Thyroid gland (tissue), 4 donors: ENCODE measurements at places on chromosomes 5 and 9. TPM values are rescaled to one million over a fixed set of nuclear protein-coding genes. Genes with fewer than 3 reads are reported as not detected.

- no peak for DNase-seq
Measured at GRCh38 chr5:54324651-54325271, 14.4 kb upstream of the ARL15 start.

DNA sequence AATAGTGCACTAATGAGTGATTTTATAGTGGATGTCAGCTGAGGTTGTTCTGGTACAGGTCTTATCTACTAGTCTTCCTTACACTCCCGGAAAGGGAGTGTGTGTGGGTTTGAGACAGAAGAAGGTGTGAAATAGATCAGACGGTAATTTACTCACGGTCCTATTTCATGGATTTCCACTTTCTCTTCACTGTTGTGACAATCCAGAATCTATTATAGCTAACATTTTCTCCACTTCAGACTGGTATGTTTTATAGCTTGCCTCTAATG lies 7.0 kb upstream of the C9 start:
- DNase-seq = no peak

HMMR gene
- total RNA-seq = 0.56 TPM

- no peak for DNase-seq
Measured at GRCh38 chr5:147564124-147564486, 54.2 kb upstream of the DPYSL3 start.

DNA sequence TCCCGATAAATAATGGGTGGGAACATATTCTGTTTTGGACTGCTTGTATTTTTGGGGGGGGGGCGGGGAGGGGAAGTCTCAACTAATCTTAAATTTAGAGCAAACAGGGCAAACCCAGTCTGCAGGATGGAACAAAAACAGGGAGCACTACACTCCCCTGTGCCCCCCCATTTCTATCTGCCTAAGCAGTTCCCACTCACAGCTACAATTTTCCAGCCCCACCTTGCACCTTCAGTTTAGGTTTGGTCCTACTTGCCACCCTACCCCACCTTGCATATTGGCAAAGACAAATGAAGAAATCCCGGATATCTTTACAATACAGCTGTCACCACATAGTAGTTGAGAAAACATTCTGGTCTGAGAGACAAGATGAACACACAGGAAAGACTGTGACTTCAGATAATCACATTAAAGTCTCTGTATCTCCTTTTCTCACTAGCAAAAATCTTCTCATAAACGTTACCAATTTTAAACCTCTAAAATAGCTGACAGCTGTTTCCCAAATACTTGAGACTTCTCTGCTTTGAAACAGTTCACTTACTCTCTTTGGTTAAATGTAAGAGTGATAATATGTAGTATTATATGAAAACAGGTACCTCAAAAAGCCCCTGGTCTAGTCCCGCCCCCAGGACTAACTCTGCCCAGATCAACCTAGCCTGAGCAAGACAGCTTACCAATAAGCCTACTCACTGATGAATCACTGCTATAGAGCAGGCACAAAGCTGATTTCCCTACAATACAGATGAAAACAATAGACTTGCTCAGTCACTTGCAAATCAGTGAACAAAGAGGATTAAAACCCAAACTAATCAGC lies 5.2 kb upstream of the RAPGEF6 start:
- no peak for DNase-seq

- DNase-seq = no peak
Measured at GRCh38 chr9:35940458-35941407, 17.2 kb downstream of the OR2S2 start.

SH3GL2 gene
- total RNA-seq = not detected

DNA sequence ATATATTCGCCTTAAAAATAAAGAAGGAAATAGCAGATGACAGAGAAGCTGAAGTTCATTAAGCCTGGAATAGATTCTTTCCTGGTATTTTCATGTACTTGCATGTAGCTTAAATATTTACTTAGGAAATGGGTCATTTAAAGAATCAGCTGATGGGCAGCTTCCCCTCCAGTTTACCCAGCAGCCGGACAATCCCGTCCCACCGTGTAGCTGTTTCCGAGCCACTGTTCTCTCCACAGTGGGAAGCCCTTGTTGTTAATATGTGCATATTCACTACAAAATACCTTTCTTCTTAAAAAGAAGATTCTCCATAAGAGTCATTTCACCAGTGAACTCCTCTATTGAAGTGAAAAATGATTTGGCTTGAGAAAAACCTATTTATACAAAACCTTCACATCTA lies 187.0 kb downstream of the FANCC start:
- DNase-seq = no peak

DRD1 gene
- not detected for total RNA-seq

DNA sequence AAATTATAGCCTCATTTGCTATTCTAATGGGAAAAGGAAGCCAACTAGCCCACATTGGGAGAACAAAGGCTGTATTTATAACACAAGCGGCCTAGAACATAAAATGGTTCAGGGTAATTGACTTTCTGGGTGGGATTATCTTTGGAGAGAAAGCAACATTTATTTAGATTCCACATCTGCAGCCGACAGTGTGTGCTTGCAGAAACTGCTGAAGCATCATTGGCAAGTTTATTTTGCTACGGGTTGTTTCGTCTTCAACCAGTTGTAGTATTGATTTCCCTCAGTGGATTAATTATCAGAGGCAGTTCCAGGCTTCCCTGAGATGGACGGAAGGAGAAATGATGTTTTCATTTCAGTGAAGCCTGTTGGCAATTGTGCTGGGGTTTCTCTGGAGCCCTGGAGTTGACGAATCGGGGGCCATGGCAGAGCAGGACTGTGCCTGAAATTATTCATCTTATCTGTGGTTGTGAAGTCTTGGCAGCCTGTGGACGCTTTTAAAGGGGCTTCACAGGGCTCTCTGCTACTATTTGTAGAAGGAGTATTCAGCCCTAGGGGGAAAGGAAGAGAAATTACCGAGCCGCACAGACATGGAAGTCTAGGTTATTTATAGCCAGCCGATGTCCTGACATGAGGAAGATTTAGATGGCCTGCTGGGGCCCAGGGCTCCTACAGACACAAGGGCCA lies 290.6 kb upstream of the IRX4 start:
- DNase-seq = no peak

SMIM33 gene
- total RNA-seq = not detected

PCDHGA7 gene
- total RNA-seq = 8.7 TPM

KCNMB1 gene
- total RNA-seq = 0.29 TPM

DNA sequence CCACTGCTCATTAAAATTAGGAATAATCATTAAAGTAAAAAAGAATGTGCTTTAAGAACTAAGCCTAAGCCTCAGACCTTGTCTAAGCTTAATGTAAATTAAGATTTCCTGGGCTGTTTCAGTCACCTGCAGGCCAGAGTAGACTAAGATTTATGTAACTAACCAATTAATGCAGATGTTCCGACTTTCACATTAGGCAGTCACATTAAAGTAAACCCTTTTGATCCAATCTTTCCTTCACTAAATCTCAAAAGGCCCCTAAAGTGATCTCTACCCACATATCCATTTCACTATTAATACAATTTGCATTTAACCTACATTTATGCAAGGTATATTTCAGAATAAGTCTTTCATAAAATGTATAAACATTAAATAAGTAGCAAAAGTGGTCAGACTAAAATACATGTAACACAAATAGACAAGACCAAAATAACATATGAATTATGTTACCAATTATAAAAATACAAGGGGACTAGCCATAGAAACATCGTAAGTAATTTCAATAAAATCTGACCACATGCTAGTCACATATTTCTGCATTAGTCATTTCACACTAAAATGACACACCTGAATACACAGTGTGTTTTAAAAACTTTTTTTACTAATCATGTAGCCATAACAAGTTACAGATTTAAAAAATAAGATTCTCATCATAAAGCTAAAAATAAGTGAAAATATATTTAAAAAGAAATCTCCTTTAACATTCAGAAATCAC lies 7.7 kb downstream of the NR3C1 start:
- DNase-seq = no peak

CHSY3 gene
- 1.7 TPM for total RNA-seq

DNA sequence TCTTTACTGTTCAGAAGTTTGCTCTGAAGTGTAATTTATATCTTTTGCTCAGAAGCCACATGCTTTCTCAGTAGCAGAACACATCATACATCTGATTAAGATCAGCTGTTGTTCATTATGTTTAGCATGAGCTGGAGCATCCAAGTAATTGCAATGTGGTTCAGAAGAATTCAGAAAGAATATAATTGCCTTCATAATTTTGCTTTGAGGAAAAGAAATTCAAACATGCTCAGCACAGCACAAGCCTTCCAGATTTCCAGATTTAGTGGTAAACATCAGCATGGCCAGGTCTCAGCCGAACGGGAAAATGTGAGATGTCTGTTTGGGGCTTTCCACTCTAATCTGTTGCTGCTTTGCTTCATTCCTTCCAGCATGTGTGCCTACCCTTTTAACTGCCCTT lies 65.9 kb downstream of the ITGA1 start:
- DNase-seq = no peak

IFNA2 gene
- total RNA-seq = not detected

GRCh38 chr5:34030048-34030447 lies 13.0 kb downstream of the C1QTNF3 start:
- DNase-seq = no peak

DNA sequence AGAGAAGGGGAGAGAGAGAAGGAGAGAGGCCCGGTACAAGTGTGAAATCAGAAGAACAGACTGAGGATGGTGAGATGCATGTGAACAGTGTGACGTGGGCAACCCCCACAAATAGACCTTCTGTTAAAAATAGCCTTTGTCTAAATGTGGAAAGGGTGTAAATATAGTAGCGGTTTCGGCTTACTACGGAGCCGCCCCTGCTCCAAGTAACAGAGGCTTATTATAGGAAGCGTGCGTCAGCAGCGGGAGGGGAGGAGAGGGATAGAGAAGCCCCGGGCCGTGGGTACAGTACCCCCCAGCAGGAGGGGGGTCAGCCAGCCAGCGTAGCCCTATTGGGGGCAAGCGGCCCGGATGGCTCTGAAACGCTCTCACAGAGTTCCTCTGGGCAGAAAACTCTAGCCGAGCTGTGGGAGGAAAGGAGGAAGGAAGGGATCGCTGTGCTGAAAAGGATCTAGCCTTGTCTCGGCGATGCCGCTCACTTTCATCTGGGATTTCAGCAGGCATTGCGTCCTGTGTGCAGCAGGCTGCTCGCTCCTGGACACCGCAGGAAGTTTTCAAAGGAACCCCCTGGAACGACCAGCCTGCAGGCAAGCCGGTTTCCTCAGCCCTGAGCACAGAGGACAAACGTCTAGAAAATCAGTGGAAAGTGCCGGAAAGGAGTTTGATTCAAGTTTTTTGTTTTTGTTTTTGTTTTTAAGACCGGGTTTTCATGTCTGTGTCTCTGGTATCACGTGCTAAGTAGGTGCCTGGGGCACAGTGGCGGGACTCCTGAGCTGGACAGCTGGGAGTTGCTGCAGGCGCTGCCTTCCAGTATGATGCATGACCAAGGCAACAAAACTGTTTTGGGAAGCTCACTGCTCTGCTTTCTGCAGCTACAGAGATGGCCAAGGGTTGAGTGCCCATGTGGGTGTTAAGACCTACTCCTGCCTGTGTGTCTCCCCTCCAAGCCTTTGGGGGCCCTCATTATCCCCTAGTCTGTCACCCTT lies 146.6 kb downstream of the SEC61B start:
- no peak for DNase-seq

PTGR1 gene
- total RNA-seq = 50.7 TPM

- no peak for DNase-seq
Measured at GRCh38 chr5:149792540-149793255, 62.6 kb downstream of the PPARGC1B start.

BTNL3 gene
- total RNA-seq = not detected

DNA sequence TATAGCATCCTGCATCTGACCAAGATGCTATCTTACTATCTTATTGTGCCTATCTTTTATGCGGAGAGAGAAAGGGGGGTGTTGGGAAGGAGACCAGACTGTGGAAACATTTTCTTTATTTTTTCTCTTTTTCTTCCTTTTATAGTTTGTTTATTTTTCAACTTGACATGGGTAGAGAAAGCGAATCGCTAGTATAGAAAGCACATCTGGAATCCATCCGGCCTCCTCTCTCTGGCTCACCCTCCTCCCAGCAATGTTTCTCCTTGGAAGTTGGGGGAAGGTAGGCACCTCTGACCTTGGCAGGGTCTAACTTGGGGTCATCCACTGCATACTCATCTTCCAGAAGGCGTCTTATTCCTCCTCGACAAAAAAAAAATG lies 3.9 kb downstream of the S1PR3 start:
- no peak for DNase-seq

DNA sequence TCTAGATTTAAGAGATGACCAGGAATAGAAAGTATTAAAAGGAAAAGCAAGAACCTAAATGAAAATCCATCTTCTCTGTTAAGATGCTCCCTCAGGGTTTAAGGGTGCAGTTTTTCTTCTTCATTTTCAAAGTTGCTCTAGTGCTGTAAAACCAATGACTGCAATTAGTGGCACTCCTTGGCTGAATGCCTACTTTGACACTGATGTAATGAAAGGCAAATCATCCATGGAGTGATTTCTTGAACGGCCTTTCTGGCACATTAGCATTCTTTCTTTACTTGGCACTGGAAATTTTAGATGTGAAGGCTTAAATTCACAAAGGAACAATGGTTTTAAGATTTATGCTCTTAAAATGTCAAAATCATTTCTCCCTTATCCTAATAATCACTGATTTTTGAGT lies 19.3 kb upstream of the ISCA1 start:
- DNase-seq = no peak

DNA sequence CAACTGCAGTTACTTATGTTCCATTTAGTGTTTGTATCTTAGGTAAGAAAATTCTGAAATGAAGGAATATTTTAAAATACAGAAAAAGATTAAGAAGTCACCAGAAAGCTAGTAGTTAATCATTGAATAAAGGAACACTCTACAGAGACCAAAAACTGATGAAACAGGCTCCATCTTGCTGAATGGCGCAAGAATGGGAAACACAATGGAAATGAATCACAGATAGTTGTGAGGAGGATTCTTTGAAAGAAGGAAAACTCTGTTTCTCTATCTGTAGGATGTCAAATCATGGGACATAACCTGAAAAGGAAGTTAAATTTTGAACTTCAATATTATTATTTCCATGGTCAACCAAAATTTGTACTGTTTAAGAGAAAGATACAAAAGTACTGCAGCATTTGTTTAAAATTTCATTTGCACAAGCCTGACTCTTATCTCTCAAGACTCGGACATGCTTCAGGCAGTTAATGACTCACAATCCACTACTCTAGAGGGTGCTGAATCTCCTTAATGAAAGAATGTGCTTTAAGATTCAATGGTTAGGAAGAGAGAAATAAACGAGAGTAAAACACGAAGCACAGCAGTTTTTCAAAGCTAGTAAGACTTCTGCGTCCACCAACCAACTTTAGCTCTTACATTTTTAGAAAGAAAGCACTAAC lies 1064.4 kb upstream of the DMAC1 start:
- DNase-seq = no peak

BRINP1 gene
- 0.93 TPM for total RNA-seq

DNA sequence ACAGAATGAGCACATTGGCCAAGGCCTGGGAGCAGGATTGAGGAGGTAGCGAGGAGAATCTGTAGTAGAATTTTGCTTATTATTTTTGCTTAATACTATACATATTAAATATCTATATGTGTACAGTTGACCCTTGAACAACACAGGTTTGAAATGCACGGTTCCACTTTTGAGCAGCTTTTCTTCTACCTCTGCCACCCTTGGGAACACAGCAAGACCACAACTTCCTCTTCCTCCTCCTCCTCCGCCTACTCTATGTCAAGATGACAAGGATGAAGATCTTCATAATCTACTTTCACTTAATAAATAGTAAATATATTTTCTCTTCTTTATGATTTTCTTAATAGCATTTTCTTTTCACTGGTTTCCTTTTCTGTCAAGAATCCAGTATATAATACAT lies 541.4 kb downstream of the KCTD16 start:
- no peak for DNase-seq

GRCh38 chr9:129454467-129455067 lies 166.3 kb downstream of the C9orf50 start:
- DNase-seq = no peak
